Activated naive CD8-positive, alpha-beta T cell treated with anti-CD3 and anti-CD28 coated beads, Interleukin-2, amount 50 U/mL, for 24 hours (primary cell): ENCODE measurements at places on chromosomes 6 and 20.

GRCh38 chr20:7399575-7399974 lies 540.7 kb downstream of the HAO1 start:
- no peak overlapping the region for H3K4me3 ChIP-seq
- no peaks in the 10 kb centered on the region for H3K27me3 ChIP-seq
- no peaks in the 10 kb centered on the region for H3K4me1 ChIP-seq

GRCh38 chr6:322259-322930 lies 30.1 kb downstream of the DUSP22 start:
- no peak overlapping the region for H3K27ac ChIP-seq
- DNase-seq: no peak
- H3K36me3 ChIP-seq: peaks cover 2% of the 10 kb centered on the region
- peaks cover 10% of the 10 kb centered on the region for H3K4me1 ChIP-seq

DNA sequence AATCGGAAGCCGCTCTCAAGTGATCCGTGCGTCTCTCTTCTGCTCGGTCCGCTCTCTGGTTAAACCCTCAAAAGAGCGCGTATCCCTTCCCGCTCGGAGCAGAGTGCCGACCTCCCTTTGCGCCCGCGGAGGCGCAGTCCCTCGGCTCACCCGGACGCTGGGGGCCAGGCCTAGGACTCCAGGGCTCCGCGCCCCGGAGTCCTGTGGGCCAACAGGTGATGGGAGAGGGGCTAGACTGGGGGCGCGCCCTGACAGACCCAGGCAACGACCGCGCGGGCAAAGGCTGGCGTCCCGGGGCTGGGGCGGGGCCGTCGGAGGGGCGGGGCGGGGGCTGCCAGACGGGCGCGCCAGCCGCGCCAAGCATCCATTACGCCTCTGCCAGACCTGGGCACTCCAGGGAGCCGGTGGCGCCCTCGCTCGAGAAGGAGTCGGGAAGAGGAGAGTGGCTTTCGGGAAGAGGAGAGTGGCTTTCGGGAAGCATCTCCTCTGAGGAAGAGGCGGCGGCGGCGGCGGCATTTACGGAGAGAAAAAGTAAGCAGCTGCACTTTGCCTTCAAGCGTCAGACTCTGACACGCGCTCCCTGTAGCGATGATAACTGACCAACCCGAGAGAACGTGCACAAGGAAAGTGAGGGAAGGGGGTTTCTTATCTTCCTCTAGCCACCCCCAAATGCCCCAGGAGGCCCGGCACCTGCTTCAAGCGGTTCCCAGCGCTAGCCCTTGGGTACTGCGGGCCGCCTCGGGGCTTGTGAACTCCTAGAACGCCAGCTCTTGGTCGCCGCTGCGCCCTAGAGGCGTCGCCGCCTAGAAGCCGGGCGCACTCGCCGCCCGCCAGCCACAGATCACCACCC lies 2.6 kb downstream of the EPHA7 start:
- H3K27ac ChIP-seq: no peak overlapping the region
- no peaks in the 10 kb centered on the region for H3K36me3 ChIP-seq
- DNase-seq: no peak
- H3K27me3 ChIP-seq: peaks cover 60% of the 10 kb centered on the region
- H3K4me1 ChIP-seq: peaks cover 23% of the 10 kb centered on the region

DNA sequence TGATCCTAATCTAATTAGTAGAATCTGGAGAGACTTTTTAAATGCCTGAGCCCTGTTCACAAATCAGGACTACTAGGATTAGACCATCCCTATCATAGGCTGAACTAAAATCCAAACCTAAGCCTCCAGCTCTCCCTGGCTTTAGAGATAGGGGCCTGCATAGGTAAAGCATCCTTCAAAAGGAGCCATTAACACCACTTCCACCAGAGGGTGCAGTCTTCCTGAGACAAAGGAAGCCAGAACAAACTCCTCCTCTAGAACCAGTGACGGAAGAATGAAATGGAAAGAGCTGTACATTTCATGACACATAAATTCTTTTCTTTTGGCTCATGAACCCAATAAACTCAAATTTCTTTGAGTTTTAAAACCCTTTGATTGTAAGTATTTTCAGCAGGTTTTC lies 291.2 kb upstream of the ADGRB3 start:
- no peak overlapping the region for H3K4me3 ChIP-seq
- no peak for DNase-seq
- no peaks in the 10 kb centered on the region for H3K4me1 ChIP-seq
- no peaks in the 10 kb centered on the region for H3K27me3 ChIP-seq

DNA sequence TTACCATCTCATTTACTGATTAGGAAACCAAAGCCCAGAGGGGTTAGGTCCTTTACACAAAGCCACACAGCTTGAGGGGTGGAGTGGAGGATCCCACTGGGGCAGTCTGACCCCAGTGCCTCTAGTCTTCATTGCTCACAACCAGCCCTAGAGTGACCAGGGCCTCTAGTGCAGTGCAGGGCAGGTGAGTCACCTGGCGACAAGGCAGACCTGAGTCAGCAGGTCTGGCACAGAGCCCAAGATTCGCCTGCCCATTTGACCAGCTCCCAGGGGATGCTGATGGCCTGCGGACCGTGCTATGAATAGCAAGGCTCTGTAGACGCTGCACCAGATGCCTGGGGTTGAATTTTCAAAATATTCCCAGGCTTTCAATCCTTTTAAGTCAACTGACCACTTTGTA lies 29.9 kb downstream of the CDH26 start:
- H3K27me3 ChIP-seq: no peaks in the 10 kb centered on the region
- no peak for DNase-seq
- no peak overlapping the region for H3K4me3 ChIP-seq
- H3K4me1 ChIP-seq: no peaks in the 10 kb centered on the region
- no peaks in the 10 kb centered on the region for H3K36me3 ChIP-seq
- H3K27ac ChIP-seq: no peak overlapping the region

DNA sequence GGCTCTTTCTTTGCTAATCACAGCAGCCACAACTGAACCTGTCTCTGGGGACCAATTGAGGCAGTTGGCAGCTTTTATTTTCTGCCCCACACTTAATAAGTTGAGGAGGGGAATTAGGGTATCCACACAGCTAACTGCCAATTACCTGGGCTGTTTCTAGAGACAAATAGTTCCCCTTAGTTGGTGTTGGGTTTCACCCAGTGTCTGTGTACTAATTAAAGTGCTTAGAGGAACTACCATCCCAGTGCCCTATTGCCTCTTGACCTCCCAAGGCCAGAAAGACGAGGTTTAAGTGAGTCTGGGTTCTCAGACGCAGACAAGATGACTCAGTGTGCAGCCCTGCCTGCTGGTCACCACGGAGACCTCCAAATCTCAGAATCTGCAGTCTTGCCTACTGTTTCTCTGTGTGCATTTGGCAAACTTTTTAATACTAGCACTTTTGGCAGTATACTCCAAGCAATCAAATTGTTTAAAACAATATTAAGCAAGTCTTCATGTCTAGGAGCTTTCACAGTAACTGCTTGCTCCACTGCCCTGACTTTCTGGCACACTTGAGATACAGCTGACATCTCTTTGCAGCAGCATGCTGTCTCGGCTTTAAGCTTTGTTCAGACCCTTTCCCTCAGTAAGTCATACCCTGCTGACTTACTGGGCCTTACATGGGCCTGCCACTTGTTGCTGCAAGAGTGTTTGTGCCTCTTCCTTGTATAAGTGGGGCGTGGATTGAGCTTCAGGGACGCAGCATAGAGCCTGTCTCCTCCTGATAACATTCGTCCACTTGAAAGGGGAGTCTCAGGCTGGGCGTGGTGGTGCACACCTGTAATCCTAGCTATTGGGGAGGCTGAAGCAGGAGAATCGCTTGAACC lies 31.9 kb downstream of the STK35 start:
- H3K27me3 ChIP-seq: no peaks in the 10 kb centered on the region
- DNase-seq: no peak
- H3K4me3 ChIP-seq: no peak overlapping the region
- H3K27ac ChIP-seq: no peak overlapping the region
- peaks cover 32% of the 10 kb centered on the region for H3K4me1 ChIP-seq
- H3K36me3 ChIP-seq: peaks cover 14% of the 10 kb centered on the region

GRCh38 chr20:23362392-23363256 lies 642 bp downstream of the GZF1 start:
- H3K4me1 ChIP-seq: peaks cover 69% of the 10 kb centered on the region
- H3K27me3 ChIP-seq: peaks cover 1% of the 10 kb centered on the region
- H3K27ac ChIP-seq: peak overlapping the region; percentile 64
- peak; percentile 41 for DNase-seq

DNA sequence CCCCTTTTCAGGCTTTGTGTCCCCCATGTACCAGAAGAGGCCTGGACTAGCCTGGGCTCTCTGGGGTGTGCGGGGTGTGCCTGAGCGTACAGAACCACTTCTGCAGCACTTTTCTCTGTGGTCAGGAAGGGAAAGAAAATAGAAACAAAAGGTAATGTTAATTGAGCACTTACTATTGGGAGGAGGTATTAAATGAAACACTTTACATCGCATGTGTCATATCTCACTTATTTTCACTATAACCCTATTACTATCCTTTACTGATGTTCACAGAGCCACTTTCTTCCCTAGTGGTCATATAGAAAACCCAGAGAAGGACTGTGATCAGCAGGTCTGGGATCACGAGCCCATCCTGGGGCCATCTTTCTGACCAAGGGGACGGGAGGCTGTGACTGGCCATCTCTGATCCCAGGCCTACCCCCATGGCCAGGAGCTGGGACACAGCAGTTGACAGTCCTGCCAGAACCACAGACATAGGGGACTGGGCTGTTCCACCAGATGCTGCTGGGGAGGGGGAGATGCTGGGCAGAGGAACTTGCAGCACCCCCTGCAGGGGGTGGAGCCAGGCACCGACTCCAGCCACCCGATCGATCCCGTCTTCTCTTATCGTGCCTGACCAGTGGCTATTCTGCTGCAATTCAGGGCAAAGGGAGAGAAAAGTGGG lies 107.6 kb downstream of the VEGFA start:
- no peak overlapping the region for H3K4me3 ChIP-seq
- no peak overlapping the region for H3K27ac ChIP-seq
- H3K4me1 ChIP-seq: no peaks in the 10 kb centered on the region

GRCh38 chr6:109768485-109768884 lies 77.4 kb downstream of the FIG4 start:
- H3K4me1 ChIP-seq: peaks cover 9% of the 10 kb centered on the region
- H3K4me3 ChIP-seq: no peak overlapping the region
- no peaks in the 10 kb centered on the region for H3K27me3 ChIP-seq
- no peak for DNase-seq
- no peak overlapping the region for H3K27ac ChIP-seq

GRCh38 chr6:160051390-160051789 lies 70.2 kb upstream of the SLC22A1 start:
- H3K4me1 ChIP-seq: peaks cover 21% of the 10 kb centered on the region
- no peak overlapping the region for H3K4me3 ChIP-seq
- no peak for DNase-seq
- peak overlapping the region; percentile 69 for H3K27ac ChIP-seq
- peaks cover 85% of the 10 kb centered on the region for H3K36me3 ChIP-seq

DNA sequence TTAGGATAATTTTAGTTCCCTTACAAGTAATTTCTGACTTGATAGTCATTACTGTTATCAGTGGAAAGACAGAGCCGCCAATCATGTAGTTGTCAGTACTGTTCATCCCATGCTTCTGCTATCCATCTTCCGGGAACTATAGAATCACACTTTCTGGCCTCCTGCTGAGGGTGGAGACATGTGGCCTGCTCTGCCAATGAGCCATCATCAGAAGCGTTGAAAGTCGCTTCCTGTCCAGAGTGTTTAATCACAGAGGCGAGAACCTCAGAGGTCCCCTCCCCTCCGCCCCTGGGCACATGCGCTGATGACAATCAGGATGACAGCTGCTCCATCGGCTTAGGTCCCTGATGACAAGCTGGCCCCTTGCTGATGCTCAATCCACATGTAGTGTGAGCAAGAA lies 3.0 kb downstream of the DDO start:
- no peak overlapping the region for H3K27ac ChIP-seq
- no peak for DNase-seq
- peaks cover 1% of the 10 kb centered on the region for H3K27me3 ChIP-seq

DNA sequence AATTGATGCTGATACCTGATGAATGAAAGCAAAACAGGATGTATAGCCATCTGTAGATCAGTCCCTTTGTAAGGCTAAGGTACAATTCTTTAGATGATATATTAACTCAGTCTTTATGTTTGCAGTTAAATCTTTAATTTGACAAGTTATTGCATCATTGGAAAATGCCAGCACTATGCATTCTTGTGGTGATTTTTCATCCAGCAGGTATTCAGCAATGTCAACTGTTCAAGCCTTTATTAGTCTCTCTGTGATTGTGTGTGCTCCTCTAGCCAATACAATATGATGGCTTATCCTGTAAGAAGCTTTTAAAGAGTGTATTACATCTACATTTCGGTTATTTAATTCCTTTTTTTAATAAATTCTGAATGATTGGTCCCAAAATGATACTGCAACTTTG lies 34.3 kb downstream of the HLA-DMB start:
- H3K4me1 ChIP-seq: no peaks in the 10 kb centered on the region
- DNase-seq: no peak
- no peak overlapping the region for H3K27ac ChIP-seq
- peaks cover 1% of the 10 kb centered on the region for H3K27me3 ChIP-seq
- H3K36me3 ChIP-seq: peaks cover 3% of the 10 kb centered on the region

- H3K4me3 ChIP-seq: no peak overlapping the region
- peaks cover 3% of the 10 kb centered on the region for H3K27me3 ChIP-seq
- H3K36me3 ChIP-seq: no peaks in the 10 kb centered on the region
These were observed 84.4 kb downstream of the SYNE1 start for GRCh38 chr6:152552616-152553209.

DNA sequence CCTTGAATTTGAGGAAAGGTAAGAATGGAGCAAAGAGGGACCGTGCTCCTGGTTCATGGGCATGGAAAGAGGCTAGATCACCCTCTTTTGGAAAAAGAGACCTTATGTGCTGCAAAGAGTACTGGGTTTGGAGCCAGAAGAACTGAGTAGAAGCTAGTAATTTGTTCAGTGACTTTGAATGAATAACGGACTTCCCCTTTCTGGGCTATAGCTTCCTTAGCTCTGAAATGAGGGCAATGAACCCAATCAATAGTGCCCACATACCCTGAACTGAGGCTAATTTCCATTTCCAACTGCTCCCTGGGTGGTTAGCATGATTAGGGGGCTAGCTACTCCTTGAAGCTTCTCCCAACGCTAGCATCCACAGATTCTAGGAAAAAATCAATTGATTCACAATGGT lies 121.4 kb downstream of the UNC5CL start:
- no peak overlapping the region for H3K27ac ChIP-seq
- H3K4me1 ChIP-seq: no peaks in the 10 kb centered on the region
- H3K4me3 ChIP-seq: no peak overlapping the region
- H3K36me3 ChIP-seq: no peaks in the 10 kb centered on the region
- peaks cover 12% of the 10 kb centered on the region for H3K27me3 ChIP-seq
- DNase-seq: no peak

- peak within 1 kb of the TSS; percentile 94 for H3K4me3 ChIP-seq
- peaks cover 16% of the 10 kb centered on the region for H3K36me3 ChIP-seq
- no peaks in the 10 kb centered on the region for H3K27me3 ChIP-seq
These were observed at the start of gene BICRAL for GRCh38 chr6:42781796-42782688. TSS of gene BICRAL (plus strand) at chr6:42782052. CDS start at chr6:42822023, 39,971 bp downstream.

GRCh38 chr6:100230953-100231316 lies 233.8 kb downstream of the SIM1 start:
- no peaks in the 10 kb centered on the region for H3K36me3 ChIP-seq
- no peak overlapping the region for H3K4me3 ChIP-seq
- peaks cover 18% of the 10 kb centered on the region for H3K4me1 ChIP-seq
- peaks cover 26% of the 10 kb centered on the region for H3K27me3 ChIP-seq
- H3K27ac ChIP-seq: no peak overlapping the region
